Stimulated activated memory B cell treated with anti-CD40 and anti-IgM and Interleukin-4, amounts not matched to agents 10 μg/mL and 1 μg/mL and 100 μg/mL, for 72 hours (primary cell): ENCODE measurements at places on chromosomes 16 and 17.

DNA sequence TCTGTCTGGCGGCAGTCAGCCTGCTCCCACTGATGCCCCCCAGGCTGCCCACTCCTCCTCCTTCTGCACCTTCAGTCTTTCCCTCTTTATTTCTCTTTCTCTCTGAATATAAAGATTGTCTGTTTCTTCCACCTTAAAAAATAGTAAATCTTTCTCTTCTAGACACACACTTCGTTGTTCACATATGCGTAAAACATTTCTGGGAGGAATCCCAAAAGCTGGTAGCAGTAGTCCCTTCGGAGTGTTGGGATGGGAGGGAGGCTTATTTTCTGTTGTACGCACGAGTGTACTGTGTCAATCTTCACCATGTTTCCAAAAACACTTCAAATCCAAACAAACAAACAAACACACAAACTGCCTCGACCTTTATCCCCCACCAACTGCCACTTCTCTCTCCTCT lies 9.9 kb downstream of the OSBPL7 start:
- ATAC-seq: no peak

DNA sequence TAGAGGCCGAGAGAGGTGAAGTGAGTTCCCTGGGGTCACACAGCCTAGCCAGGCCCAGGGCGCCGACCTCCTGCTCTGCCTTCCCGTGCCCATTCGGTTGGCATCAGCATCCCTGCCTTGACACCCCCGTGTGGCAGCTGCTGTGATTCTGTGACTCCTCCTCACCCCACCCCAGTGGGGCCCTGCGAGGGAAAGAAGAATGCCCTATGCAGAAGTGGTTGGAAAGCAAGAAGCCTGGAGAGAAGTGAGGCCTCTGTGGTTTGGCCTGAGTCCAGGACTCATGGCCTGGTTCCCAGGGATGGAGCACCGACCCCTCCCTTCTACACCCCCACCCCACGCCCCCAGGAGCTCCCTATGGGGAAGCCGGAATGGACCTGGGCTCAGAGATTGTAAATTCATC lies 296.2 kb downstream of the SEC14L1 start:
- no peak for ATAC-seq

DNA sequence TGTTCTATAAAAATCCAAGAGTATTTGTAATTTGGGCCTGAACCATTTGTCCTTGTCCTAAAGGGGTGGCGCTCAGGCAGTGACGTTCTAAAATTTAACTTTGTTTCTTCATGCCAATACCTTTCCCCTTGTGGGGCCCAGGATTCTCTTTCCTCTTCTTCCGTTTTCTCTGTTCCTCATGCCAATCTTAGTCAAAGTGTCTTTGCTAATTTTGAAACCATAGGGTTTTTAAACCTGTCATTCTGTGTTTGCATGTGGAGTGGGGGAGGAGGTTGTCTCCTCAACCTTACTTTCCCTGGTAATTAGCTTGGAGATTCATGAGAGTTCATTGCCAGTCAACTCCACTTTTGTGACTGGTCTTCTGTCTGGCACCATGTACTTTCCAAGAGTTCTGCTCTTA lies 337.1 kb downstream of the MAF start:
- ATAC-seq: no peak

DNA sequence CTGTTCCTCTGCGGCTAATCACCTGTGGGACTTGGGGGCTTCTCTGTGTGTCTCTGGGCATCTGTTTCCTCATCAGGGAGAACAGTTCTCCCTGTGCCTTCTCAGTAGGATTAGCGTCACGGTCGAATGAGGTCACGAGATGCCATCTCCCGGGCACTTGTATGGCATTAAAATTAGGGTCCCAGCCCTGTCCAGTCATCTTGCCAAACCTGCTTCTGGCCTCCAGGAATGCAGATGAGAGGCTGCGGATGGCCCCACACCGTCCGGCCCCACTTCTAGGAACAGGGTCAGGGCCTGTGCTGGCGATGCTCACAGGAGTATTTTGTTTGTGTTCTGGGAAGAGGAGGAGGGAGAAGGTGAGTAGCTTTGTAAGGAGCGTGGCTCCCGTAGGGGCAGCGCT lies 58.5 kb downstream of the OR1D5 start:
- no peak for ATAC-seq

GRCh38 chr17:56478836-56479447 lies 114.6 kb upstream of the NOG start:
- ATAC-seq: no peak

GRCh38 chr16:11030990-11031510 lies 86.7 kb downstream of the CLEC16A start:
- no peak for ATAC-seq

DNA sequence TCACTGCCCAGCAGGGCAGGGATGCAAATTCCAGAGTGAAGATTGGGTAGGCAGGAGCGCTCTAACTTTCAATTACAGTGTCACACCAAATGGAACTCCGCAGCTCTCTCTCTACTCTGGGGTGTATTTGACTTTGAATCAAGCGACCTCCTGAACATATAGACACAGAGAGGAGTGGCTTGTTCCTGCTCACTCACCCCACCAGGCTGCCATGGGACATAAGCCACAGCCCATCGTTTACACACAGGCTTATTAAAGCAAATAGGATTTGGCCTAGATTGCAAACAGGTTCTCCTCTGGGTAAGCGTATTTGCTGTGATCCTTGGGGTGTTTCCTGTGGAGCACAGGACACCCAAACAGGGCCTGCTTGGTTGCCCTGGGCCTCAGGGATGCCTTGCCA lies 281.6 kb upstream of the CCL2 start:
- ATAC-seq: no peak

- ATAC-seq: no peak
Measured at GRCh38 chr17:34673516-34673915, 94.1 kb downstream of the TMEM132E start.

GRCh38 chr16:75309899-75310430 lies 58.5 kb upstream of the BCAR1 start:
- no peak for ATAC-seq

GRCh38 chr17:59456428-59456827 lies 109.0 kb upstream of the DHX40 start:
- ATAC-seq: no peak

GRCh38 chr17:4858882-4859260 lies 25.7 kb downstream of the MINK1 start:
- no peak for ATAC-seq

DNA sequence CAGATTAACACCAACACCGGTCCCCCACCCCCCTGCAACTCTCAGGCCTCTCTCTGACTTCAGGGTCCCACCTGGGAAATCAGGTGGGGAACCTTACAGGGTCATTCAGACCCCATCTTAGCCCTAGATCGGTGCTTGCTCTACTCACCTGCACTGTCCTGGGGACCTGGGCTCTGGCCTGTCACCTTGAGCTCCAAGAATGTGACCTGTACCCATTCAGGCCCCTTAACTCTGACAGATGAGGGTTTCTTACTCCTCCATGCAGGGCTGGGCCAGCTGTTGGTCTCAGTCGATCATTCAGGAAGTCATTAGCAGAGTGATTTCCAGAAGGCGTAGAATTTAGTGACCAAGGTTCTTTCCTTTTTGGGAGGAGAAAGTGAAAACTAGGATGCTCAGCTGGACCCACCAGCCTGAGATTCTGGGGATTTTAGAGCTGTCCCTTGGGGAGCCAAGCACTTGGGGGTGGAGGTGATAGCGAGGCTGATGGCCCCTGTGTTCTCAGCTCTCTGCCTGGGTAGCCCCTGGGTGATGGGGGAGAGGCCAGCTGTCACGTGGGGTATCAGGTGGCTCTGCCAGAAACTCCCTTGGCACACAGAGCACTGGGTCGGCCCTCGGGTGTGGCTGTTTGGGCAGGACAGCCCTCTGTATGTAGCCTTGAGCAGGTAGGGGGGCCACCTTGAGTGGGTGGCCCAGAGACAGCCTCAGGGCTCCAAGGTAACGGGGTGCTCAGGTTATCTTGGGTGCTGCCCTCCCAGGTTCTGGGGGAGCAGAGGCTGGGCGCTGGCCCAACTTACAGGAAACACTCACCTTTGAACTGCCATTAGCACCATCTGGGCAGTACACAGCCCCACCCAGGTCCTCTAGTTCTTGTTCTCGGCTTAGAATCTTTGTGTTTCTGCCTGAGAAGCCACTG lies 724 bp downstream of the MVP start:
- ATAC-seq: peak; percentile 82

GRCh38 chr16:23802776-23803175 lies 33.0 kb upstream of the PRKCB start:
- ATAC-seq: no peak
